Activated T-cell treated with anti-CD3 and anti-CD28 coated beads, Interleukin-2, amount 50 U/mL, for 24 hours (primary cell): ENCODE measurements at places on chromosomes 7 and 10.

DNA sequence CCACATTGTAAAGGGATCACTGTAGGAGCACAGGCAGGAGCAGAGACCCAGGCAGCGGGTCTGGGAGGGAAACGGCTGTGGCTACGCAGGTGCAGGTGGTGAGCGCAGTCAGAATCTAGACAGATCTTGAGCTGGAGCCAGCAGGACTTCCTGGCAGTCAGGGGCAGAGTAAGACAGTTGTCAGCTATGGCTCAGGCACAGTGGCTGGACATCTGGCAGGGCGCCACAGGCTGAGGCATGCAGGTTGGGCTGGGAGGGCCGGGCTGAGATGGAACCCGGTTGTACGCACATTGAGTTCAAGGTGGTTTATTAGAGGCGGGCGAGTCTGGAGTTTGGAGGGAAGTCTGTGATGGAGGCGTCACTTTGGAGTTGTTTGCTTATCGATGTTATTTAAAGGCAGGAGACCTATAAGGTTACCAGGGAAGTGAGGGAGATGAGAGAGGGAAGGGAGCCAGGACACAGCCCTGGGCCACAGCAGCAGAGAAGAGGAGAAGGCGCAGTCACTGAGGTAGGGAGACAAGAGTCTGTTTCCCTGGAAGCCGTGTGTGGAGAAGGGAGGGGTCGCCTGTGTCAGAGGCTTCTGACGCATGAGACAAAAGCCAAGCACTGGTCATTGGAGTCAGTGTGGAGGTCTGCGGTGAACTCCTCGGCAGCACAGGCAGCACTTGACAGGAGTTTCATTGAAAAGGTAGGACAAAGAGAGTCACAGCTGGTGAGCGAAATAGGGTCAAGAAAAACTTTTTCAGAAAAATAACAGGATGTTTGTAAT, 73.8 kb downstream of the LANCL2 start:
- no peak for DNase-seq

- DNase-seq, result no peak
These were observed 143.2 kb downstream of the REEP3 start for GRCh38 chr10:63664341-63664885.

GRCh38 chr10:95464280-95464679, 96.9 kb downstream of the SORBS1 start:
- no peak for DNase-seq

GRCh38 chr10:69474742-69475432, 23.6 kb downstream of the TSPAN15 start:
- no peak for DNase-seq

DNA sequence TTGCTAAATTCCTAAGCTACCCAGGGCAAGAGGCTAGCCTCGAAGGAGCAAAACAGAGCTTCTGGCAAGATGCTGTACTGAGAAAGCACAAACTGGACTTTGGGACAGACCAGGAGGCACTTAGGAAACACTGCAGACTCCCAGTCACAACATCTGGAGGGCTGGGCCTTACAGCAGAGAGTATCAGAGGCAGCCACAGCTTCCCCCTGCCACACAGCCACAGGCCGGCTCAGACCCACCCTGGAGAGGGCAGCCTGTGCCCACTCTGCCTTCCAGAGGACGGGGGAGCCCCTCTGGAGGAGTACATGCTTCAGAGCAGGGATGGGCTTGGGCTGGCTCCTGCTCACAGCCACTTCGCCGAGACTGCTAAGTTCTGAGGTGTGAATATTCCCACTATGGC, 17.4 kb downstream of the ESYT2 start:
- no peak for DNase-seq

DNA sequence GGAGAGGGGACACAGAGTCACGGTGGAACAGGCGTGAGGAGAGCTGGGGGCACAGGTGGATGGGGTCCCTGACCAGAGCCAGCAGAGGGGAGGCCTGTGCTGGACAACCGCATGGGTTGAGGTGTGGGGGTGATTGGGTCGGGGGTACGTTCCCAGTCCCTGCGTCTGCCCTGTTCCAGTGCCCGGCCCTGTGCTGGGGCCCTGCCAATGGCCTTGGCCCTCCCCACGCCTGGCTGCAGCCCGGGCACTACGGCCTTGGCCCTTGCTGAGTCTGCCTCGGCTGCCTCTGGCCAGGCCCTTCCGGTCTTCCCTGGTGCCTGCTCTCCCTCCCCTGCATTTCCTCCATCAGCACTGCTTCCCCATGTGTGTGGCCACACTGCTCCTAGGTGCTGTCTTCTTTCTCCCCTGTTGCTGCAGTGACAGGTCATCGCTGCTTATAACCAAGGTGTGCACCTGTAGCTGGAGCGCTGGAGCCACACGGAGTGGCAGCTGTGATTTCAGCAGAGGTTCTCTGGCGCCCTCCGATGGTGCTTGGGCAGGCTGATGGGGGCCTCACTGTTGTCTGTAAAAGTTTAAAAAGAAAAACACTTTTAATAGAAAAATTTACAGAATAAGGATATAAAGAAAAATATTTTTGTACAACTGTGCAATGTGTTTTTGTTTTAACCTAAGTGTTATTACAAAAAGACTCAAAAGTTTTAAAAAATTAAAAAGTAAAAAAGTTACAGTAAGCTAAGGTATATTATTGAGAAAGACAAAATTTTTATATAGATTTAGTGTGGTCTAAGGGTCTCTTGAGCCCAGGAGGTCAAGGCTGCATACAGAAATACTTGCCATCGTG, 45.2 kb upstream of the BHLHA15 start:
- peak; percentile 62 for DNase-seq

- peak; percentile 43 for DNase-seq
These were observed 7.9 kb downstream of the SLC25A28 start for GRCh38 chr10:99612167-99612831.

GRCh38 chr10:69679736-69680135, 49.7 kb downstream of the FAM241B start:
- no peak for DNase-seq

GRCh38 chr10:598415-599170, 90.9 kb downstream of the DIP2C start:
- no peak for DNase-seq

DNA sequence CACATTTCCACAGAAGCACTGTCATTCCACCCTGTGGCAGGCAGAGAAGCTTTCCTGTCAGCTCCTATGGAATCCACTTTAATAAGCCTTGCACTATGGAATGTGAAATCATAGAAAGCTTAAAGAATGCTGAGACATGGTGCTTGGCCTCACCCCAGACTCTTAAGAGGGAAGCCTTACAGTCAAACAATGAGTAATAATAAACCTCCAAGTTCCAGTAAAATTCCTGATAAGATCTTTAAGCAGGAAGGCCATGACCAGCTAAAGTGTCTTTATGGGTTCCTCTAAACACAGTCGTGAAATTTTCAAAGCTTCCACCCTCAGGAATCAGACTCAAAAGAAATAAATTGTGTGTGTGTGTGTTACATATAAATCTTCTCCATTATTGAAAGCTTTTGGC, 11.9 kb upstream of the TEX36 start:
- no peak for DNase-seq

DNA sequence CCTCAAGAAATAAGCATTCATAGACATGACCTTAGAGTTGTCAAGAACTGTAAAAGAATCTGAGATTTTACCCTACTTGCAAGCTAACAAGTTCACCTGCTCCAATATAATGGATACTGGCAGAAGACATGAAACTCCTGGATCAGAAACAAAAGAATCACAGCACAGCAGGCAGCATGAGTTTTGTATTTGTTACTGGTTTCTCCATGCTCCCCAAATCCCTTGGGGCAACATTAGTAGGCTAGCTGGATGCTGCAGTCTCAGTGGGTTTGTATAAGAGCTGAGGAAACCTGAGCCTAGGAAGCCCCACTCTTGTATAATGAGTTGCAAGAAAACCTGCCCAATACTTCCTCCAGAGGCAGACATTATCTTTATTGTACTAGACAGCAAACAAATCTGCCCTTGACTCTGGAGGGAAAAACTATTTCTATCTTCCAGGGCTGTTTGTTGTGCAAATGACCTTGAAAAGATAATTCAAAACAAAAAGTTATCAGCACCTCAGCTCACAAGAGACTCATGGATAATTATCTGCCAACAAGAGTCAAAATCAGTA, 64.8 kb downstream of the ABLIM1 start:
- no peak for DNase-seq

- no peak for DNase-seq
These were observed 7.2 kb upstream of the ANKRD61 start for GRCh38 chr7:6023974-6024435.

GRCh38 chr10:10897400-10897799, 120.3 kb upstream of the CELF2 start:
- DNase-seq, result no peak

- no peak for DNase-seq
These were observed 107.8 kb downstream of the RAB18 start for GRCh38 chr10:27611744-27612550.

- DNase-seq, result no peak
These were observed 85.5 kb downstream of the XRCC2 start for GRCh38 chr7:152590481-152590880.

DNA sequence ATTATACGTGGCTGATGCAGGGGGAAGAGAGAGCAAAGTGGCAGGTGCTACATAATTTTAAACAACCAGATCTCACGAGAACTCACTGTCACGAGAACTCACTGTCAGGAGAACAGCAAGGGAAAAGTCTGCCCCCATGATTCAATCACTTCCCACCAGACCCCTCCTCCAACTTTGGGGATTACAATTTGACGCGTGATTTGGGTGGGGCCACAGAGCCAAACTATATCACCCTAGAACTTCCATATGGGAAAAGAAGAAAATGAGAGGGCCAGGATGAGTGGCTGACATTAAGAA, 15.8 kb downstream of the EZH2 start:
- DNase-seq, result no peak

GRCh38 chr7:84399661-84400060, 205.1 kb upstream of the SEMA3A start:
- DNase-seq, result no peak

DNA sequence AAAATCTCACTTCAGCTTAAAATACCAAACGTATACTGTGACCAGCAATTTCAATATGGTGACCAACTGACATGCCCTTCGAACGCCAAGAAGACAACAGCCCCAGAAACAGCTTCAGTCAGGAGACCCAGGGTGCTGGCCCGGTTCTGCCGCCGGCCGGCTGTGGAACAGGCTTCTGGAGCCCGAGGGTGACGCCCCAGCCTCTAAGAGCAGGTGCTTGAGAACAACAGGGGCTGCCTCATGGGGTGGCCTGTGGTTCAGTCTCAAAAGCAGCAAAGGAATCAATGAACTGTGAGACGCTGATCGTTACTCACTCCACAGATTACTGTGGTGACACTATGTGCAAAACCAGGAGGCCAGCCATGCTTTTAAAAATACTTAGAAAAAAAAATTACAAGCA, 17.3 kb downstream of the GPER1 start:
- DNase-seq, result no peak

- no peak for DNase-seq
These were observed 32.1 kb upstream of the CHST15 start for GRCh38 chr10:124125305-124126116.

- DNase-seq, result no peak
These were observed 35.0 kb upstream of the SRI start for GRCh38 chr7:88254721-88255424.

DNA sequence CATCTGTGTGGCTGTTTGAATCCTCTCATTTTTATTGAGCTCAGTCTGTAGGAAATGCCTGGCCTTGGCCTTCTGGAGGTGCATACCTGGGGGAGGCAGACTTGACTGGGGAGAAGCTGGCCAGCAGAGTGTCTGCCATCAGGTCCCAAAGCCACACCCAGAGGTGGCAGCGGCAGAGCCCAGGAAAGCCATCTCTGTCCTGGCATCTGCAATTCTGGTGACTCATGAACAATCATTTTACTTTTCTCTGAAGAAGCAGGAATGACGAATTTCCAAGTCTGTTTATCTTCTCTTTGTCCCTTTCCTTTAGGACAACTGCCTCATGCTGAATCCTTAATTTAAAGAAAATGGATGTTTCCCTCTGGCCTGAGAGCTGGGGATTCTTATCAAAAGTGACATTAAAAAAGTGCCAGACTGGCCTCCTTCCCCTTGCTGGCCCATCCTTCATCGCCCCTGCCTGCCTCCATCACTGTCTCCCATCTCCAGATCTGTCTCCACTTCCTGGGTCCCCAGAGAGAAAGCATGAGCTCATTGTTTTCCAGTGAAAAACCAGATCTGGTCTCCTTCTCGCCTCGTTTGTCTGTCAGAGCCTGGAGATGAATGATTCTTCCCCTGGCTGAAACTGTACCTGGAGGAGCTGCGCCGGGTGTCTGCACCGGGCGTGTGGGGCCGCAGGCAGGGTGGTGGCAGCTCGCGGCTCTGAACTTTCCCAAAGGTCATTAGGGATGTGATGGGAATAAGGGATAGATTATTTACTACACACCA, 124.5 kb downstream of the TMEM178B start:
- DNase-seq, result no peak

DNA sequence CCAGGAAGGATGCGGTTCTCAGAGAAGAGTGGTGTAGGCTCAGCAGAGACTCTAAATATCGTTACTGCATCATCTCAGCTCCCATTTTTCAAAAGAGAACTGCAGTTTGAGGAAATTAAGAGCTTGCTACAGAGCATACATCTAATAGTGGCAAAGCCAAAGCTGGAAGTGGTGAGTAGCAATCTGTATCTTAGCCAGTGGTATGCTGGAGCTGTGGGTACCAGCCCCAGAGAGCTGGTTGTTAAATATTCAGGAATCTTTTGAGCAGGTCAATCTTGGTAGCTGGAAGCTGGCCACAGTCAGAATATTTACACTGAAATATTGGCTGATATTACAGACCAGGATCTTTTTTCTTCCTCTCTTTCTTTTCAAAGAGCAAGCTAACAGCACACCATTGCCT, 88.4 kb upstream of the STEAP1B start:
- no peak for DNase-seq

- no peak for DNase-seq
These were observed 64.6 kb downstream of the CTBP2 start for GRCh38 chr10:125095776-125096175.

GRCh38 chr10:88851706-88852105, at the start of gene ANKRD22:
Gene ANKRD22 (minus strand): TSS chr10:88851844. CDS start chr10:88851607, 237 bp downstream.
- no peak for DNase-seq

DNA sequence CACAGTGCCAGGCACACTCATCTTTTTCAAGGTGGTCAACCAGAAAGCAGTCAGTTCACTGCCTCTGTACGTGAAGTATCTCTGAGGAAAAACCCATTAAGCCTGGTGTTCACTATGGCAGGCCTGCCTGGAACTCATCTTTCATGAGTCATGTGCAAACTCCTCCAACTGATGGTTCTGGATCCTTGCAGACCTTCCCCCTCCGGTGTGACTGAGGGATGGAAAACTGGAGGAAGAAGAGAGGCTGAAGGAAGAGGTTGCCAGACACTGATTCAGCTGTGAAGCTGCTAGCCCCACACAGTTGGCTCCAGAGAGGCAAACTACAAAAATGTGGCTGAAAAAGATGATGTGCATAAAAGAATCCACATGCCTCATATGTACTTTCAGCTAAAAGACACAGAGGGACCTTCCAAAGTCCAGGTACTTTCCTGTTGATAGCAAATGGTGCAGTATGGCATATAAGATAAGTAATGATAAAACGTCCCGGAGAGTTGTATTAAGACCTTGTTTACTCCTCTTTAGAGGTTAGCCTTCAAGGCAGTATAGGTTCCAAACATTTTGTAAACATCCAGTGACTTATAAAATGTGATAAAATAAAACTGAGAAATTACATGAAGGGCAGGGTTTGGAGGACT, 2.7 kb downstream of the CYP3A5 start:
- no peak for DNase-seq
